ENCODE measurements at places on chromosomes 5 and 9. TPM values are rescaled to one million over a fixed set of nuclear protein-coding genes. Genes with fewer than 3 reads are reported as not detected.

DNA sequence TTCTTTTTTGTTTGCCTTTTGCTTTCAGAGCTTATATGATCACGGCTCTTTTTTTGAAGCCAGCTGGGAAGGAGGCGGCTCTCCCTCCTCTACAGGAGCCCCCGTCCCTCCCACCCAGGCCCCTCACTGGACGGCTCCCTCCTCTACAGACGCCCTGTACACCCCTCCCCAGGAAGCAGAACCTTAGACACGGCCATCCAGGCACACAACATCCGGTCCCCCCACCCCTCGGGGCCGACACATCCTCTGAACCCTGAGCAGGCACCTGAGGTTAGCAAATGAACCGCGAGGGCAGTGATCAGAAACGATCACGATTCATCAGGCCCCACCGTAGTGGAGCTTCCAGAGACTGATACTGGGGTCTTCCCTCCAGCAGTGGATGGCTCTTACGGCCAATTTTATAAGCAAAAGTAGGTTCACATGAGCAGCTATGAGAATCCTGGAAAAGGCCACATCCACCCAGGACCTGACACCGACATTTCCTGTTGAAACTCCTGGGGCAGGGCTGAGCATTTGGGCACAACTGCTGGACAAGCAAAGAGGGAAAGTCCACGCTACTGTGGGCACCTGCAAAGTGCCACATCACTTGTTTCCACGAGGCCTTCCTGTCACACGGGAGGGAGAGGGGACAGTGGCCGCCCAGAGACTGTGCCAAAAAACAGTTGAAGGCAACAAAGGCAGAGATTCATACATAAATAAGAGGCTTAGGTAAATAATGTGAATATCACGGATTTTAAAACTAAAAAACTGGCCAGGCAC lies 78.9 kb downstream of the SEMA4D start:
- no peak for DNase-seq

DNA sequence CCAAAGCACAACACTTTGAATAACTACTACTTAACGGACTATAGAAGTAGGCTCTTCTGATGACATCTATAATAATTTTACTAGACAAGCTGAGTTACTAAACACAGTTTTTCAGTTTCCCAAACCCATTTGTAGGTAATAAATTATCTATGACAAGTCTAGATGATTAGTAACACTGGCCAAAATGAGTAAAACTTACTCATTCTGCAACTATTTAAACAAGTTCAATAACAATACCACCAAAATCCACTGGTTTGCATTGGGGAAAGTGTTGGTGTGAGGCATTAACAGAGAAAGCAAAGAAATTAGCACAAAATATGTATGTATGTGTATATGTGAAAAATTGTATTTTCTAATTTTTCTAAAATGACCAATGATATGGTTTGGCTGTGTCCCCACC lies 119.3 kb downstream of the NR2F1-AS1 start:
- DNase-seq, result no peak

DNA sequence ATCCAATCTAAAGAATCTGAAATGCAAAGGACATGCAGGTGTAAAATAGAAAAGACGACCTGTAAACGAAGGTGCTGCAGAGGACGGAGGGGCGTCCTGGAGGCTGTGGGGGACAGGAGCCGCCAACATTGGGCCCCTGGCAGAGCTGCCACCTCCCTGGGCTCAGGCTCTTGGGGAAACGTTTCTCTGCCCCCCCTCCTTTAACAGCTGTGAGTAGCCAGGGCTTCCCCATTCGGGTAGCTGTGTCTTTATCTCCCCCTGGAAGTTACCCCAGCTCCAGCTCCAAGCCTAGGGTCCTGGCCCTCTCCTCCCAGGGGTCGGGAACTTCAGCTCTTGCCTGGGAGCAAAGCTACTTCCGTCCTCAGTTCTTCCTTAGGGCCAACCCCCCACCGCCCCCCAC lies 51.5 kb downstream of the PSD2 start:
- DNase-seq, result no peak

RGMB gene
- 34.6 TPM for total RNA-seq

GRCh38 chr5:175829813-175830585 lies 41.4 kb upstream of the CPLX2 start:
- DNase-seq, result no peak

All from frontal cortex (tissue), 4 donors.